ENCODE measurements at places on chromosomes 12 and 14. TPM values are rescaled to one million over a fixed set of nuclear protein-coding genes. Genes with fewer than 3 reads are reported as not detected.

The FOXG1 gene
- not detected for total RNA-seq

The RNASE7 gene
- total RNA-seq = not detected

The POTEG gene
- not detected for total RNA-seq

The BRMS1L gene
- 1.2 TPM for total RNA-seq

The TDRD9 gene
- not detected for total RNA-seq

Measured in Caki2 (cell line).